ENCODE measurements at places on chromosomes 5 and 9.

DNA sequence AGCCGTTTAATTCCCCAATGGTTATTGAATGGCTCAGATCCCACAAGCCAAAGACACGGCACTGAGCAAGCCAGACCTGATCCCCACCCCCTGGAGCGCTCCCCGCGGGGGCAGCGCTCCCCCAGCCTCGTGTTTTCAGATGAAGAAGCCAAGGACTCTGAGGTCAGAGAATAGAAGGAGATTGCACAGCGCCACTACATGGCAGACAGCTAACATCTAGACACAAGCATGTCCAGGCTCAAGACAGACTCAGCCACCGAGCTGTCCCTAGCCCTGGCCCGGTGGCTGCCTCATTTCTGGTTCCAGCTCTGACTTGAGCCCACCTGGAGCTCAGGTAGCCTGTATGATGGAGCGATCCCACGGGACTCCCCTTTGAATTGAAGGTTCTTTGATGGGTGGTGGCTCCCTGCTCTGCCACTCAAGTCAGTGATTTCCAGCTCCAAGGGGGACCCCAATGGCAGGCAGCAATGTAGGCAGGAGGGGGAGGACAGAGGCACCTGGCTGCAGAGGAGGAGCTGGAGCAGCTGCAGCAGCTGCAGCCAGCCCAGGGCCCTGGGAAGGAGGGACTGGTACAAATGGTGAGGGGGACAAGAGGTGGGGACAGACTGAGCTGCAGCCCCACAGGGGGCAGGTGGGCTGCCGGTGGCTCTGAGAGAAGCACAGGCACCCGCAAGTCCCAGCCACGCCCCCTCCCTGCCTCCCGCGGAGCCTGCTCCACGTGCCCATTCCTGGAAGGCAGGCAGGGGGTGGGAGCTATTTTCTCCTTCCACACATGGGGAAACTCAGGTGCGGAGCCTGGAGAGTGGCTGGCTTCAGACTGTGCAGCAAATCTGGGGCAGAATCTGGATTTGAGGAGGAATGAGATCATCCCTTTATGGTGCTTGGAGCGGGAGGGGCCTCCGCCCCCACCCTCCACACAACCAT lies 40.2 kb downstream of the NTNG2 start:
- peak; percentile 63 for DNase-seq

DNA sequence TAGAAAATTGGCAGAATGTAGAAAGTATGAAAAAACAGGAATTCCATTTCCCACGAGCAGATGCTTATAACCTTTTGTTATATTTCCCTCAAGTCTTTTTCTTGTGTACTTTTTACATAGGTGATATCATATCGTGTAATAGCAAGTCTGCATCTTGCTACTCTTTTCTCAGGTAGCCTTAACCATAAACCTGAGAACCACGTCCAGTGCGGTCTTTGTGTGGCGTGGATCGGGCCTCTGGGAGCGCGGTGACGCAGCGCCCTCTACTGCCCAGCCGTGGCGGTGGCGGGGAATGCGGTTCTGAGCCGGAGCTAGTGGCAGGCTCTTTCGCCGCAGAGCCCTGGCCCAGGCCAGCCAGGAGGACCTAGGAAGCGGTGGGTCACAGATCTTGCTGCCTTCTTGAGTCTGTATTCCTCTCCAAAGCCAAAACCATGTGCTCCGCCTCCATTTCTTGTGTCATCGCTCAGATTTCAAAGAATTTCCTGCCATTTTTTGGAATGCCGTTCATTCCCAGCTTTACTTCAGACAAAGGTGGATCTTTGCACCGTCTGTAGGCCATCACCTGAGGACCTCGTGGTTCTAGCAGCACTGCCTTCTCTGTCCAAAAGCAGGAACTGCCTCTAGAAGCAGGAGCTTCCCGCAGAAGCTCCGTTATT lies 71.9 kb downstream of the MVB12B start:
- peak; percentile 33 for DNase-seq

GRCh38 chr5:44707721-44708120 lies 101.0 kb upstream of the MRPS30 start:
- DNase-seq, result no peak

DNA sequence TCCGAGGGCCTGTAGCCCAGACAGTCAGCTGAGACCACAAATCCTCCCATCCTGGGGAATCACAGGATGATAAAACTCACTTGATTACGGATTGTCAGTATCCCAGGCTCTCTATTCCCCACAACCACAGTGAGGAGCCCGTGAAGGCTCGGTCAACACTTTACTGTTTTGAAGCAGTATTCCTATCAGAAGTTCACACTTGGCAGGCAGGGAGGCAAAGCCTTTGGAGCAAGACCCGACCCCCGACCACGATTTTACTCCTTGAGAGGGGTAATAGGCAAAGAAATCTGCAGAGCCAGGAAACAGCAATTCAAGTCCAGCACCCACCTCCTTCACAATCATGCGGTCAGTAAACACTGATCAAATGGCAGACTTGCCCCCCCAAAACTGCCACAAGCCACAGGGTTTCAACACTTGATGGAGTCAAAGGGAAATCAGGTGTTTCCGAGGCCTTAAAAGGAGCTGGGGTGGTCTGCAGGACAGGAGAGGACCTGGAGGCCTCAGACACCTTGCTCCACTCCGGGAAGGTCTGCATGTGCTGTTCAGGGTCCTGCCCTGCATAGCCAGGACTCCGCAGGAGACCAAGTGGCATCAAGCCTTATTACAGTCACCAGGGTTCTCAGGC lies 25.2 kb downstream of the BICD2 start:
- no peak for DNase-seq

DNA sequence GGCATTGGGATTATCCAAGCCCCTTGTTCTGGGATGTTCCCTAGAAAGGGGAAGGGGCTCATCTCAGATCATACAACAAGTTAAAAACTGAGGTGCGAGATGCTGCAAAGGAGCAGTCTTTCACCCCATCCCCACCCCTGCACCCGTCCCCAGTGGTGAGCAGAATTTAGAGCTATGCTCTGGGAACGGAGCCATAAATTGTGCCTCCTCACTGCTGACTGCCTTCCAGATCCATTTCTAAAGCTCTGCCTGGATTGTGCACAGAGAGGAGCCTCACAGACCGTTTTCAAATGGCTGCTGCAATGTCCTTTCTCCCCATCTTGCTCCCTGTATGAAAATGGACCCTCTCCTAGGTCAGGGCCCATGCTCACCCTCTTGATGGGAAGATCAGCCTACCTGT lies 8.3 kb downstream of the SLC25A48 start:
- DNase-seq, result no peak

- DNase-seq, result no peak
These were observed 49.9 kb downstream of the P4HA2 start for GRCh38 chr5:132177691-132178149.

- no peak for DNase-seq
These were observed 509.6 kb upstream of the TNC start for GRCh38 chr9:115627511-115627910.

DNA sequence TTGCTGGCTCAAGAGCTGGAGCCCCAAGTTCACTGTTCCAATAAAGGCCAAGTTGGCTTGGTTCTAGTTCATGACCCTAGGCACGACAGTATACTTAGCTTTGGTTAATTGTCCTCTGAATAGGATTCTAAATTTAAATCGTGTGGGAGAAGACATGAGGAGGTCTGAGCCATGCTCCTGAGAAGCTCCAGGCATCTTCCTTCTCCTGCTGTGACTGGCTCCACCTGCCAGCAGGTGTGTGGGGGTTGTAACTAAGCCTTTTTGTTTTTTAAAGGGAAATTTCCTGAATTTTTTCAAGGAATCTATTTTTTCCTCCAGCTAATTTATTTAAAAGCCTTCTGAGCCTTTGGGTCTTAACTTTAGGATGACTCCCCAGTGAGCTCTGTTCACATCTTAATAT lies 20.2 kb upstream of the TRIM36 start:
- no peak for DNase-seq

DNA sequence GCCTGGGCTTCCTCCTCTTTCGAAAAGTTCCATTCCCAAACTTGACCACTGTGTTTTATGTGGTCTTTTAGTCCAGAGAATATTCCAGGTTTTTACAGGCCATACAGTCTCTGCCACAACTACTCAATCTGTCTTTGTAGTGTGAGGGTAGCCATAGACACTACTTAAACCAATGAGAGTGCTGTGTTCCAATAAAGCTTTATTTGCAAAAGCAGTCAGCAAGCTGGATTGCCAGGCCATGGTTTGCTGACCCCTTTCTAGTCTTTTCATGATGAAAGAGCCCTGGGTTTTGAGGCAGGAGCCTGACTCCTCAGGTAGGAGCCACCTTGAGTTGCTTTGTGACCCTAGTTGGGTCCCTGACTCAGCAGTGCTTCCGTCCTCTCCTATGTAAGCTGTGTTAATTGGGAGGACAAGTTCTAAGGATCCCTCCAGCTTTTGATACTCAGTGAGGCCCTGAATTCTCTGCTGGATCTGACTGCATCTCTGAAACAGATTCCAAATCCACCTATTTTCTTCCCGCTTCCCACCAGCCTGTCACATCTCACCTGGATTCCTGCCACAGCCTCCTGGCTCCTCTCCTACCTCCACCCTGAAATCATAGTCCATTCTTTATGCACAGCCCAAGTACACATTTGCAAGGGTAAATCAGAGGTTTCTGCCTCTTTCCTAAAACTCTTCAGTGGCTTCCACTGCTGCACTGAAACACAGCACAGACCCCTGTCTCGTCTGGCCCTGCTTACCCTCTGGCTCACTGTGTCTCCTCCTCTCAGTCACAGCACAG lies 13.5 kb downstream of the GALNT10 start:
- no peak for DNase-seq

GRCh38 chr9:125493384-125493783 lies 213.6 kb downstream of the MAPKAP1 start:
- no peak for DNase-seq

DNA sequence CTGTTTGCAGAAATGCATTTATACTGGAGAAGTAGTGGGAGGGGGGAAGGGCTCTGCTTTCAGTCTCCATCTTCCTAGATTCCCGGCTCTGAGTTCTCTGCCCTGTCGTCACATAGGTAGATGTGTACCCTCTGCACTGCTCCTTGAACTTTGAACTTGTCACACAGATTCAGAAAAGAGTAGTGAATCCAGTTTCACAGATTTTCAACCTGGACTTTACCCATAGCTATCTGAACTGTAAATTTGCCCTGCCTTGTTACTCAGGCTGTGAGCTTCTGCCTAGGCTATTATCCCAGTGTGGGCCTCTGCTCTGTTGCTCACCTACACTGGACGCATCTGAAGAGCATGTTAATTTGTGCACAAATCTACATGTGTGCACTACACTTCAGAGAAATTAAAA lies 12.8 kb upstream of the C9orf152 start:
- DNase-seq, result no peak

GRCh38 chr9:137761032-137761431 lies 116.5 kb upstream of the CACNA1B start:
- no peak for DNase-seq

DNA sequence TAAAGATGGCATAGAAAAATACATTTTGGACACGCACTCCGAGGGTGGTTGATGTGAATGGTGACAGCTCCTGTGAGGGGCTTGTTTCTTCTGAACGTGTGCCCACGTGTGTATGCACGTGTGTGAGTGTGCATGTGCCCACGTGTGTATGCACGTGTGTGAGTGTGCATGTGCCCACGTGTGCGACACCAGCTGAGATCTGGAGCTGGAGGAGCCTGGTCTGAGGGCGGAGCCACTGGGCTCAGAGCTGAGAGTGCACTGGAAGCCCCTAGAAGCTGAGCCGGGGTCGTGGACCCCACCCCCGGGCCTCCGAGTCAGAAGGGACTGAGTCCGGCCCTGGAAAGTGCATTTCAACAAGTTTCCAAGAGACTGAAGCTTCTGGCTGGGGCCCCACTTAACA lies 282.5 kb upstream of the IRX4 start:
- DNase-seq, result no peak

GRCh38 chr5:17730421-17730820 lies 96.2 kb downstream of the TAF11L14 start:
- DNase-seq, result no peak

GRCh38 chr5:60360355-60360754 lies 339.6 kb downstream of the DEPDC1B start:
- no peak for DNase-seq

DNA sequence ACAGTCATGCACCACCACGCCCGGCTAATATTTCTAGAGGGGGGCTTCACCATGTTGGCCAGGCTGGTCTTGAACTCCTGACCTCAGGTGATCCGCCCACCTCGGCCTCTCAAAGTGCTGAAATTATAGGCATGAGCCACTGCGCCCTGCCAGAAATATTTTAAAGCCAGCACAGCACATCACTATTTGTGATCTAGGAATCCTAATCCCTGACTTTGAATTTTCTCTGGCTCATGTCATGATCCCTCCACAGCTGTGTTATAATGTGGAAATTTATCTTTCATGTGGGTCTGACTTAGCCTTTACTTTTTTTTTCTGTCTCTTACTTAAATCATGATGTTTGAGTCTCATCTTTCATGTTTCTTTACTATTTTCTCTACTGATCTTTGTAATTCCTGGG lies 18.7 kb upstream of the ITGA1 start:
- DNase-seq, result no peak

- DNase-seq, result no peak
These were observed 79.2 kb downstream of the DOCK2 start for GRCh38 chr5:169716287-169716686.
